ENCODE measurements at places on chromosomes 7 and 10.
A peak's percentile ranks its signal among the peaks of the same experiment; 100 is the strongest.

DNA sequence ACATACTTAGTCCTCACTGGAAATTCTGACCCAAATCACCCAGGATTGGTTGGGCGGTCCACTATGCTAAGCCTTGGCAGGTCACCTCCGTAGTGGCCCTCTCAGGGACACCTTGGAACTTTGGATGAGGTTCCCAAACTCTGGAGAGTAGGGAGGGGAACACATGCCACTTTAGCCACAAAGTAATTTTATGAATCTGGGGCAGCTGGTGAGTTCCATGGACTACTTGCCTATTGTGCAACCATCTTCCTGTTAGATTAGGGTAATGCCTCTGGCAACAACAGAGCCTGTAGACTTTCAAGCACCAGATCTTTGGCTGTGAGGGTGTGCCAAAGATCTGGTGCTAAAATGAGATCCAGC lies 77.7 kb downstream of the ITGB8 start:
- DNase-seq, result no peak

GRCh38 chr10:101817337-101818118 lies 716 bp downstream of the OGA start:
- peak; percentile 89 for DNase-seq

- DNase-seq, result no peak
Observed at GRCh38 chr7:91915401-91916050, 25.1 kb upstream of the AKAP9 start.

DNA sequence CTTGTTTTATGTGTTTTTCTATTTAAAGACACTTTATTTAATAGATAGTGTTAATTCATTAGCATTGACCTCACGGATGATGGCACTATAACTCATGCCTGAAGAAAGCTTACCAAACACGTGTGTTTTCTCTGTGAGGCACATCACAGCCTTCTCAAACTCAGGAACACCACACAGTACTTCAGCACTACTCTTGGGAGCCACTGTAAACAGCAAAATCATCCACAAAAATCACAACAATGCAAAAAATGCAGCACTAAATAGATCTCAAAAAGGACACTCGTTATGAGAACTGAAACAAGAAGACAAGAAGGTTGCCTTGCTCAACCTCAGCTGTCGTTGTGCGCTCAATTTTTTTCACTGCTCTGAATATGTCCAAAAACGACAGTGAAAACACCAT lies 12.0 kb upstream of the PARP12 start:
- peak; percentile 19 for DNase-seq

DNA sequence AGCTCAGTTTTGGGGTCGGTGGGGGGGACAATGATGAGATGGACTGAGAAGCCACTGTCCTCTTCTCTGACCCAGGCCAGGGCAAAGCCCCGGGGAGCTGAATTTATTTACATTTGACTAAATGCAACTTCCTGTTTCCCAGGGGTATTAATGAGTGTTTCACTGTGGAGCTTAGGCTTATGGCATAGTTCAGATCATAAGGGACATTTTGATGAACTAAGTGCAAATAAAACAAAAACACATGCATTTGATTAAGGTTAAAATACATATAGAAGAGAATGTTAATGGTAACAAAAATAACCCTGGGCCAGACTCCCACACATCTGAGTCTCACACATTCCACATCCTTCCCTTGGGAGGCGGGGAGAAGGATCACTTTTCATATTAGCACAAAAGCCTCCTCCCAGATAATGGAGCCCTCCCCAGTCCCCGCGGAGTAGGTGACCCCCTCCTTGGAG lies 320.6 kb downstream of the FRMD4A start:
- peak; percentile 87 for DNase-seq

- no peak for DNase-seq
Observed at GRCh38 chr10:88473989-88474883, 108.9 kb downstream of the RNLS start.

DNA sequence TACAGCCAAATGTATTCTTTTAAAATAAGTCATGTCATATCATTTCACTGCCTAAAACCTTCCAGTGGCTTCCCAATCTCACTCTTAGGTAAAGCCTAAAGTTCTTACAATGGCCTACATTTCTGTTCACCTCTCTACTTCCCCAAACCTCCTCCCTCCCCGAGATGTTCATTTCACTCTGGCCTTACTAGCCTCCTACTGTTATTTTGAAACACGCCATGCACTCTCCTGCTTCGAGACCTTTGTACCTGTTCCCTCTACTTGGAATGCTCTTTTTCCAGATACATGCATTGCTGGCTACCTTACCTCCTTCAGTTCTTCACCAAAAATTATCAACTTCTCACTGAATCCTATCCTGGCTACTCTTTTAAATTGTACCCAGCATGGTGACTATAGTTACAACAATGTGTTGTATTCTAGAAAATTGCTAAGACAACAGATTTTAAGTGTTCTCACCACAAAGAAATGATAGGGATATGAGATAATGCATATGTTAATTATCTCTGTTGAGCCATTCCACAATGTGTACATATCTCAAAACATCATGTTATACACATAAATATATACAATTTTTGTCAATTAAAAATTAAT lies 50.6 kb upstream of the STRIP2 start:
- no peak for DNase-seq

GRCh38 chr7:22208799-22209198 lies 148.2 kb downstream of the RAPGEF5 start:
- no peak for DNase-seq

GRCh38 chr10:68330852-68331454 lies 911 bp upstream of the HNRNPH3 start:
- DNase-seq, result no peak

- DNase-seq, result no peak
Observed at GRCh38 chr10:75826846-75827245, 395.4 kb downstream of the LRMDA start.

GRCh38 chr7:100763556-100764140 lies 30.3 kb downstream of the ZAN start:
- DNase-seq, result no peak

GRCh38 chr10:124542336-124542735 lies 80.7 kb downstream of the LHPP start:
- no peak for DNase-seq

DNA sequence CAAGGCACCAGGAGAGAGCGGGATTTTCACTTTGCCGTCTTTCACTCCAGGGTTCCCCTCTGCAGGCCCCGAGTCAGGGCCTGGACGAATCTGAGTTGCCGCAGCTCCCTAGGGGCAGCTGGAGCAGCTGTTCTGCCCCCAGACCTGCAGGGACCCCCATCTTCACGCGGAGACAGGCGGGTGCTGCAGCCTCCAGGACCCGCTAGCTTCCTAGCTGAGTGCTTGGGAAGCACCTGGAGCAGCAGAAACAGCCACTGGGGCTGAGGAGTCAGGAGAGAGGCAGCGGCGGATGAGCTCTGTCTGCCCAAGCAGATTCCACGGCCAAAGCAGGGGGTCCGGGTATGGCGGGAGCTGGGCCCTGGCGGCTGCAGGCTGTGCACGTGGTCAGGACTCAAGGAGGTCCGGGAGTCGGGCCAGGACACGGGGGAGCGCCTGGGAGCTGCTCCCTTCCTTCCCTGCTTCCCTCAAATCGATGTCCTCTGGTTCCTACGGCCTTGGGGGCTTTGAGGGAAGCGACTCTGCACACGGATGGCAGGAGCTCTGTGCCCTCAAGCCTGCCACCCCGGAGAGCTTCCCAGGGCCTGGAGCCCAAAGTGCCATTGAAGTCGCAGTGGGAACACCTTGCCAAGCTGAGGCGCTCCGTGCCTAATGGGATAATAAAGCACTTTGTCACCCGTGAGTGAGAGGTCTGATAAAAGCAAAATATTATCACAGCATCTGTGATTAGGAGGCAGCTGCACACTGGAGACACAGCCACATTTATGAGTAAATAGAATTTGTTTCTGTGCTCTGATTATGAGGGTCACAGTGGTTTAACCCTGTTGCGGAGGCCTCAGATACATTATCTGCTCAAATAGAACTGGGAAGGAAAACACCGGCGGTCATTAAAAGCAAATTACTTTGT lies 17.2 kb downstream of the MNX1 start:
- no peak for DNase-seq

GRCh38 chr7:29563590-29564495 lies at the start of gene PRR15:
Gene PRR15, plus strand, starts transcription at chr7:29563835. Its CDS starts 2,495 bp downstream, at chr7:29566330.
- DNase-seq, result no peak

GRCh38 chr7:127896659-127897058 lies 134.6 kb downstream of the LRRC4 start:
- no peak for DNase-seq

GRCh38 chr7:28958235-28958979 lies at the start of gene TRIL:
Gene TRIL, minus strand, starts transcription at chr7:28958330. Its CDS starts 284 bp downstream, at chr7:28958046.
- peak; percentile 88 for DNase-seq

- no peak for DNase-seq
Observed at GRCh38 chr10:127154831-127155620, 41.4 kb downstream of the INSYN2A start.

GRCh38 chr7:155058896-155059295 lies 11.2 kb upstream of the HTR5A start:
- no peak for DNase-seq

GRCh38 chr7:17939606-17940301 lies 540 bp downstream of the SNX13 start:
- no peak for DNase-seq

DNA sequence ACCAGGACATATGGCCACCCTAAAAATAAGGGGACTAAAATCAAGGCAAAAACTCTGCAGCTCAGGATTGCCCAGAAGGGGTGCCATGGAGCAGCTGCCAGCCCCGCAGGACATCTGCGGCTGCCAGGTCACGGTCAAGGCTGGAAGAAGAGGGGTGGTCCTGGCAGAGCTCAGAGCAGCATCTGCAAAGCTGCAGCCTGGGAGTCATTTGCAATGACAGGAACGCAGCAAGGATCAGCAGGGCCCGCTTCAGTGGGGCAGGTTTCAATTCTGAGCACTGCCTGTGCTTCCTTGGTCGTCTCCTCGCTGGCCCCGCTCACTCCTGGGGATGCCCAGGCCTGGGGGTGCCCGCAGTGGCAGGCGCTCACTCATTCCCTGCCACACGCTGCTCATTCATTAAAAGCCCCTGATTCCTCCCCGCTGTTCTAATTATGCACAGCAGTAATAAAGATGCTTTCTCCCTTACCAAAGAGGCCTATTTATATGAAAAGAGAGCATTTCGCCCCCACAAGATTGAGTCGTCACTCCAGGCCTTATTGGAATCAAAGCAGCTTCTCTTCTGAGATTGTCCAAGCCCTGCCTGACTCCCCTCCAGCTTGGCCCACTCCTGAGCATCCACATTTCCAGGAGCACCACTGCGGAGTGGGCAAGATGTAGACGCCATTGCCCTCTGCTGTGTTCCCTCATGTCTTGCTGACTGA lies 4.6 kb downstream of the HSPA12A start:
- DNase-seq, result no peak

DNA sequence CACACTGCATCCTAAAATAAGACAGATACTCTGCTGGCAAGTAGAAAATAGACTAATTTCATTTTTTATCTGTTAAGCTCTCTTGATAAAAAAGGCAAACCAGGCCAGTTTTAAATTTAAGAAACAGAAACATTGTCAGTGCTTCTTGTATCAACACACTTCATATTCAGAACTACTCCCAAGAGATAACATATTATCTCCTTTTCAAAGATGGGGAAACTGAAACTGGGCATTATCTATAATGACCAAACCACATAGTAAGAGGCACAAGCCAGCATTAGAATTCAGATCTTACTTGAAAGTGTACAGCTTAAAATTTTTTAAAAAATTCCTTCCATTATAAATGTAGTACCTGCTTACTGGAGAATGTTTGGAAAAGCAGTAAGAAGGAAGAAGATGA lies 14.7 kb downstream of the SRI start:
- no peak for DNase-seq

DNA sequence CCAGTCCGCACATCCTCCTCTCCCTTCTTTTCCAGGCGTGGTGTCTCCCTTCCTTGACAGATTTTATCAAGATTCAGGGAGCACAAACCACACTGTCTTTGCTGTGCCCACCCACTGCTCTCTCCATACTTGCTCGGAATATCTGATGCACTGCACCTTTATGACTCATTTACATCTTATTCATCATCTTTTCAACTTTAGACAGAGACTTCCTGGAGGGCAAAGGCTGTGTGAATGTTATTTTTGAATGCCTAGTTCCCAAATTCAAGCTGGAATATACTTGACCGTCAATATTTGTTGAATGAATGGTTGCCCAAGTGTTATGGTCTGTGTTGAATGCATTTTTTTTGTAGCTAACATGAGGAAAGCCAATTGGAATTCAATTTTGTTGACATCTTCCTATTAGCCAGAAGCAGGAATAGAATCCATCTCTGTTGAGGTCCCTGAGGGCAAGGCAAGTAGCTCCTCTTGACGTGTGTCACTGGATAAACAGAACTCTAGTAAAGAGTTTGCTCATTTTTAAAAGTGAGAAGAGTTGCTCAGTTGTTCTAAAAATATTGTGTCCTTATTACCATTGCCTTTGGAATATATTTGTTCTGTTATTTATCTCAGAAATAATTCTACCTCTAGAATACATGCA lies 95.0 kb downstream of the KLF6 start:
- DNase-seq, result no peak

DNA sequence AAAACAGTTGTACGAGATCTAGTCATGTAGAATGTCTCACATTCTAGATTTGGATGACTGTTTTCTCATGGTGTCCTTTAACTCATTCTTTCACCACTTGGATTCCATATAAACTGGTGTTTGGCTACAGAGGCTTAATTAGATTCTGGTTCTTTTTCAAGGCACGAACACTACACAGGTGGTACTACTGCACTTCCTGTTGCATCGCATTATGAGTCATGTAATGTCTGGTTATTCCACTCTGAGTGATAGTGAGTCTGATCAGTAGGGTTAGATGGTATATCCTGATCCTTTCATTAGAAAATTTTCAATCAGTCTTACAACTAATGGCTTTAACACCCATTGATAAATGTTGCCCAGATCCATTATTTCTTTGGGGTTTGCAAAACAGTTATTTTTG lies 11.2 kb upstream of the AKAP9 start:
- no peak for DNase-seq

DNA sequence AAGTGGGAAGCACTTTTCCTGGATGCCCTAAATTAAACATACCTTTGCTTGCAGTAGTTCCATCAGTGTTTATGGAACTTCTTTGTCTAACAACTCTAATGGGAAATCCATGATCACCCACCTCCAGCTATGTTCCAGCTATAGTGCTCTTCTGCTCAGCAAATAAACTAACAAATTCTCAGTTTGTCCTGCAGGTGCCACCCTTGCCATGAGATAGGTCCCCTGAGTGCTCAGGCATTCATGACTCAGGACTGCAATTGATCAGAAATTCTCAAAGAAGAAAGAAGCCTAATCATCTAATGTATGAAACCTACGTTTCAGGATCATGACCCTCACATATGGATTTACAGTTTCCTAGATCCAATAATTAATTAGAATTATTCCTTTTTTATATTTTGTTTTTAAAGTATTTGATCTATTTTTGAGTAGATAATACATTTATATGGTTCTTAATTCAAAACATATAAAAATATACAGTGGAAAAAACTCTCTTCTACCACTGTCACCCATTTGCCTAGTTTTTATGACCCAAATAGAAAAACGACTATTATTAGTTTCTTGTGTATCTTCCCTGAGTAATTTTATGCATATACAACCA lies 48.7 kb upstream of the DYNC1I1 start:
- DNase-seq, result no peak

GRCh38 chr7:102983602-102984001 lies 70.8 kb downstream of the LRRC17 start:
- no peak for DNase-seq

Data from osteocyte (in vitro differentiated cells).